ENCODE measurements at places on chromosomes 6 and 20.

DNA sequence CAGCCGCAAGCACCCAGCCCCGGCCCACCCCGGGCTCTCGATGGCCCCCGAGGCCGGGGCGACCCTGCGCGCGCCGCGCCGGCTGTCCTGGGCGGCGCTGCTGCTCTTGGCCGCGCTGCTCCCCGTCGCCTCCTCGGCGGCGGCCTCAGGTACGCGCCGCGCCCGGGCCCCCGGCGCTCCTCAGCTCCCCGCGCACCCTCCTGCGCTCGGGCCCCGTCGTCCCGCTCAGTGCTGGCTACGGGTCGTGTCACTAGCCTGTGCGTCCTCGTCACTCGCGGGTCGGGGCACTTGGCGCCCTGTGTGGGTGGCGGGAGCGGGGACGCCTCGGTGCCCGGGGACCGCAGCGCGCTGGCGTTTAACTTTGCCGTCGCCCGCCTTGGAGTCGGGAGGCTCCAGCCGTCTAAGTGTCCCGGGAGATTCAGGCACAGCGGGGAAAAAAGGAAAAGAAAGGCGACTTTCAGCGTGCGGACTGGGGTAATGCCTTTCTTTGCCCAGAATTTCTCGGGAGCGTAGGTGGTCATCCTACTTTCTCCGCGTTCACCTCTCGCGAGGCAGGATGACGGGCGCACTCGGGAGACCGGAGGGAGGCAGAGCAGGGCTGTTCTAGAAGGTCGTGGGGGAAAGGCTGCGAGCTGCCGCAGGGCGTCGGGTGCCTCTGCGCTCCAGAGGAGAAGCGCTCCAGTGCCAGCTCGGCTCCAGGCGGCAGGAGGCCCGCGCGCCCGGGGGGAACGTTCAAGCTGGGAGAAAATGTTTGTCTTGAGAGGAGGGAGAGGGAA, 545 bp downstream of the FNDC1 start:
- peak; percentile 30 for DNase-seq

GRCh38 chr20:63055575-63056235, 48.9 kb upstream of the BHLHE23 start:
- DNase-seq, result no peak

DNA sequence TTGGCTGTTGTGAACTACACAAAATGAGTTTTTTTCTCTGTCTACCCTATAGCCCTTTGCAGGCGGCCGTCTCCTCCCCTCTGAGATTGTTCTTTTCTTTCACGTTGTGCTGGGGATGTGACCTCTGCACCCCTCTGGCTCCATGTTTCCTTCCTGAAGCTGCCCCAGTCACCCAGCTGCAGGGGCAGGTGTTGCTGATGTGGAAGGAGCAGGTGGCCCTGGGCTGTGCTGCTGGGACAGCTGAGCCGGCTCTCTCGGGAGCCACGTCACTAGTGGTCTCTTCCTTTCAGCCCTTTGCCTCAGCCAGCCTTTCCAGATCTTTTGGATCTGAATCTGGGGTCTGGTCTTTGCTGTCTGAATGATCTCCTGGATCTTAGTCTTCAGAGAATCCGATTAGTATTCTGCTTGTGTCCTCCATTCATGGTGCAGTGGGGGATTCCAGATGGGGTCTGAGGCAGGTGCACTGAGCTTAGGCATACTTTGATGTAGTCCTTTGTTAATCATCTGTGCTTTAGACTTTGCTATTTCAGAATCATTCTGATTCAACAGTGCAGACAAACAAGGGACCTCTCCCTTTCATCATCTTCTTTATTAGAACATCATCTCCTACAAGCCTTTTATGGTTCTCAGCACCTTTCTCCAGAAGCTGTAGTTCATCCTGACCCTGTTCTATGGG, 31.4 kb downstream of the TMEM181 start:
- no peak for DNase-seq

DNA sequence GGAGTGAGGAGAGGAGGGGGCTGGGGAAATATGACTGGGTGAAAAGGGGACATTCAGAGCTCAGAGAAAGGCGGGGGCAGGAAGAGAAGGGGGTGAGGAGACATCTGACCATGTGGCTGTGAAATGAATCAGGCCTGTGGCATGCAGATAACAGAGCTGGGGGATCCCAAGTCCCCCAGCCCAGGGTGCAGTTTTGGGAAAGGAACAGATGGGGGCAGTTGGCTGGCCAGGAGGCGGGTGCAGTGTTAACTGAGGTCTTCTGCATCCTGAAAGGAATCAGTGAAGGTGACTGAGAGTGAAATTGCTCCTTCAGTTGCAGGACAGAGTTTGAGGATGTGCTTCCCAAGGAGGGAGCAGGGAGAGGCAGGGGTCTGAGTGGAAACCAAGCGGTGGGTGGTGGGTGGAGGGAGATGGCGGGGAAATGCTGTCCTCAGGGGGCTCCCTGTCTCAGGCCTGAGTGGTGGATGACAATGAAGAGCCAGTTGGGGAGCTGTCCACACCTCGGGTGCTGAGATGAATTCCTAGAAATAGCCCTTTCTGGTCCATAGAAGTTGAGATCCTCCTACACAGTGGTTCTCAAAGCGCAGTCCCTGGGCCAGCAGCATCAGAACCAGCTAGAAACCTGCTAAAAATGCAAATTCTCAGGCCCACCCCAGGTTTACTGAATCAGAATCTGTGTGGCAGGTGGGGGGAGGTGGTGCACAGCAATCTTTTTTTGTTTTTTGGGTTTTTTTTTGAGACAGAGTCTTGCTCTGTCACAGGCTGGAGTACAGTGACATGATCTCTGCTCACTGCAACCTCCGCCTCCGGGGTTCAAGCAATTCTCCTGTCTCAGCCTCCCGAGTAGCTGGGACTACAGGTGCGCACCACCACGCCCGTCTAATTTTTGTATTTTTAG, 26.0 kb upstream of the CCDC167 start:
- peak; percentile 25 for DNase-seq

DNA sequence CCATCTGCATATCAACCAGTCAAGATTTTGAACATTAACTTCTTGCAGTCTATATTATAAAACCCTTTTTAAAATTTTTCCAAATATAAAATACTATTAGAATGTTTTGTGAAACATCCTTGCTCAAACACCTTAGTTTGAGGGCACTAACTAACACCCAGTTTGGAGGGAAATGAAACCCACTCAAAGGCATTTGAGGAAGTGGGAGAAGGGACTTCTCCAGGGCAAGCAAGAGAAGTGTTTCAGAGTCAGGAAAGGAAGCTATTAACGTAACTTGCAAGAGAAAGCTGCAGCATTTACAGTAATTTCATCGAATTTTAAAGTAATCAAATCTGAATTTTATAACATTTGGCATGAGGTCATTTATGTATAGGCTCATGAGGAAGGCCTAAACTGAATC, 21.3 kb downstream of the MTFR2 start:
- no peak for DNase-seq

DNA sequence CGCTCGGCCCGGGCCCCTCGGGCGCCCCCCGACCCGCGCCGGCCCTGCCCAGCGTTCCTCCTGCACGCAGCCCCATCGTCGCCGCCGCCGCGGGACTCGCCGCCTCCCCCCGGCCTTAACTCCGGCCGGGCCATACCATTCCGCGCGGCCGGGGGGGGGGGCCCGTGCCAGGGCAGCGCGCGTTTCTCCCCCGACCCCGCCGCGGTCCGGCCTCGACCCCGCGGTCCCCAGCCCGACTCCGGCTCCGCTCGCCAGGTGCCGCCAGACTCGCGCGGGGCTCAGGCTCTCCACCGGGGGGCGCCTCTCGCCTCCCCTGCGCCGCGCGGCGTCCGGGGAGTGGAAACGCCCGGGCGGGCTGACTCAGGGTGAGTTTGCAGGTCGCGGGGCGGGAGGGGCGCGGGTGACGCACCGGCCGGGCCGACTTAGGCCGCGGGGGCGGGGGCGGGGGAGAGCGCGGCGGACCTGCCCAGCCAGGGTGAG, at the start of gene SRXN1:
Gene SRXN1, minus strand, starts transcription at position 91 of the 480 bp plus-strand sequence. Its CDS starts 15 bp downstream, at position 76.
- DNase-seq, result peak; percentile 91

GRCh38 chr6:122730775-122731386, 48.6 kb upstream of the FABP7 start:
- peak; percentile 54 for DNase-seq

DNA sequence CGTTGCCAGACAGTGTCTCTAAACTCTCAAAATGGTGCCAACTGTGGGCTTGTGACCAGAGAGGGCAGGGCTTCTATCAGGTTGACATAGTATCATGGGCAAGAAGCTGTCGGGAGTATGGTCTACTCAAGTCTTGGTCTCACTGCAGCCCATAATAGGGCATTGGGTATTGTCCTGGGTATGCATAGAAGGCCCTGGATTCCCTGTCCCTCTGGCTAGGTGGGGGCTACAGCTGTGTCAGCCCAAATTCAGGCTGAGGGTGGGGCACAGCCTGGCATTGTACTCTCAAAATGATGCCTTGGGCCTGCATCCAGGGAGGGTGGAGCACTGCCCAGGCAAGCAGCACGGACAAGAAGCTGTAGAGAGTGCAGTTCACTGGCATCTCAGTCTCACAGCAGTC, 408.8 kb upstream of the MAN1A1 start:
- DNase-seq, result no peak
